ENCODE measurements at places on chromosomes 16 and 17.
A peak's percentile ranks its signal among the peaks of the same experiment; 100 is the strongest.

DNA sequence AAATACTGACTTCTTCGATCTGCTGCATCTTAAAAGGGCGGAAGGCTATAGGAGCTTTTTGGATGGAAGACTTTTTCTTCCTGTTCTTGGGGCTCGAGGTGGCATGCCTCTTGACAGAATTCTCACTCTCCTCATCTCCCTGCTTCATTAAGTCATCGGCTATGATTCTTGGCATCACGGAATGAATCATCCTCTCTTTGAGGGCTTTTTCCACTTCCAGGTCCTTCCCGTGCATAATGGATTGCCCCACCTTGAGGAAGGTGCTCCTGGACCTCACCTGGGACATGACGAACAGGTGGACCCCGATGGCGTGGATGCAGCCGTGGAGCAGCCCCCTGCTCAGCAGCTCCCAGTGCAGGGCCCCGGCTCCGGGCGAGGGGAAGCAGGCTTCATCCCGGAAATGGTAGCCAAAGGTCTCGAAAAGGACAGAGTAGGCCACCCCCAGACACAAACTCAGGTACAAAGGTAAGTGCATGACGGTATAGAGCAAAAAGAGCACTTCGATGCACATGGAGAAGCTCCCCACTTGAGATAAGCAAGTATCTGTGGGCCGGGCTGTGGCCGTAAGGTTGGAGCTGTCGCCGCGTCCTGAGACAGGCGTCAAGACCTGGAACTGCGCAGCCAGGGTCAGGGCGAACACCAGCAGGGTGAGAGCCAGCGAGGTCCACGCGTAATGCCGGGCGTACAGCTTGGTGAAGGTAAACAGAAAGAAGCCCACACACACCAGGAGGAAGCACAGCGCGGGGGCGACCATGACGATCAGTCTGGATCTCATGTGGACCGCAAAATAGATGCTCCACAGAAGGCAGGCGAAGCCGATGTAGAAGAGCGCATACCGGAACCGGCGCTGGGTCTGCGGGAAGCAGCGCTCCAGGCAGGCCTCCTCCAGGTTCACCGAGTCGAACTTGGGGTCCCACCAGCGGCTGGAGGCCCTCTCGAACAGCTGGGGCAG is 1.7 kb downstream of the ADCY9 start:
- DNase-seq, result no peak

DNA sequence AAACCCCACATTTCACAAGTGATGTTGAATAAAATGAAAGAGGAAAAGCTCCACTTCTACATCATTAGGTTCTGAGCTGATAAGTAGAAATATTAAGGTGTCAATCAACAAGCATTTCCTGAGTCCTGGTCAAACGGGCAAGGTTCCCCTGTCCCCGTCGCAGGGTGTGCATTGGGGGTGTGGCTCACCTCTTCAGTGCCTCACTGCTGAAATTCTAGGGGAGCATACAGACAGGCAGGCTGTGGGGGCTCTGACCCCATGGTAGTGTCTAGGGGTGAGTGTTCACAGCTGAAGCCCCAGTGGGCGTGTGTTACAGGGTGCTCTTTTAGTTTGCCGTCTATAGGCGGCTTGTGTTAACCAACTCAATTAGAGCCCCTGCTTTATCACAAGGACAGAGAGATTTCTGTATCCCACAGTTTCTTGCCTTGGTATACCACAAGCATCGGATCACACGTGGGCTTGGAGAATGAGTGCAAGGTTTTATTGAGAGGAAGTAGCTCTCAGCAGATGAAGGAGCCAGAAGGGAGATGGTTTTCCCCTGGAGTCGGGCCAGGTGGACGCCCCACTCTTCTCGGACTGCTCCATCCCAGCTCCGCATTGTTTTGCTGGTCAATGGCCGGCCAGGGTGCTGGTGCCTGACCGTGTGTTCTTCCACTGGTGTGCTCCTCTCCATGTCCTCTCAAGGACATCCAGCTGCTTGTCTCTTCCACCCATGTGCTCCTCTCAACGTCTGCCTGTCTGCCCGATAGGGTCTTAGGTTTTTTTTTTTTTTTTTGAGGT is 238.2 kb upstream of the NLRP1 start:
- no peak for DNase-seq

DNA sequence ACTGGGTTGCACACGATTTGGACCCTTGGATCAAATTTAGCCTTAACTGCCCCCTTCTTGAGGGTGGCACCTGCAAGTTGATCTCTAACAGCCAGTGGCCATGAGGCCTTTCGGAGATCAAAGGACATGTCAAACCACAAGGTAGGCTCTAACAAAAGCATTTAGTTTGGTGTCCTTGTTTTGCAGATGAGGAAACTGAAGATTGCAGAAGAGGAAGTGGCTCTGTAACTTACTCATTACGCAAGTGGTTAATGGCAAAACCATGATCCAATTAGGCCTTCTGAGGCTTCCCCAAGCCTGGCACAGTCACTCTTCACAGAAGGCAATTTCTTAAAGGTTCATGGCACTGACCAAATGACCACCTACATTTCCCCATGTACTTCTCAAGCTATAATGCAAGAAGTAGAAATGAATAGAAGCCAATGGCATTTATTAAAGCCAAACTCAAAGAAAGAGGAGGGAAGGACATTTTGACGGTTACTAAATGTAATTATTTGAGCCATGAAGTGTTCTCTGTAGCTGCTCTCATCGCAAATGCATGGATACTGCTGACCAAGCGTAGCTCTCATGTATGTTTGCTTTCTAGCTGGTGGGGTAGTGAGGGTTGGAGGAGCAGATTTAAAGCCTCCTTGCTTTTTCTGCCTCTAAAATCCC is 32.8 kb upstream of the ABCC12 start:
- DNase-seq, result peak; percentile 58

GRCh38 chr16:55283812-55284717 is 39.9 kb upstream of the IRX6 start:
- no peak for DNase-seq

DNA sequence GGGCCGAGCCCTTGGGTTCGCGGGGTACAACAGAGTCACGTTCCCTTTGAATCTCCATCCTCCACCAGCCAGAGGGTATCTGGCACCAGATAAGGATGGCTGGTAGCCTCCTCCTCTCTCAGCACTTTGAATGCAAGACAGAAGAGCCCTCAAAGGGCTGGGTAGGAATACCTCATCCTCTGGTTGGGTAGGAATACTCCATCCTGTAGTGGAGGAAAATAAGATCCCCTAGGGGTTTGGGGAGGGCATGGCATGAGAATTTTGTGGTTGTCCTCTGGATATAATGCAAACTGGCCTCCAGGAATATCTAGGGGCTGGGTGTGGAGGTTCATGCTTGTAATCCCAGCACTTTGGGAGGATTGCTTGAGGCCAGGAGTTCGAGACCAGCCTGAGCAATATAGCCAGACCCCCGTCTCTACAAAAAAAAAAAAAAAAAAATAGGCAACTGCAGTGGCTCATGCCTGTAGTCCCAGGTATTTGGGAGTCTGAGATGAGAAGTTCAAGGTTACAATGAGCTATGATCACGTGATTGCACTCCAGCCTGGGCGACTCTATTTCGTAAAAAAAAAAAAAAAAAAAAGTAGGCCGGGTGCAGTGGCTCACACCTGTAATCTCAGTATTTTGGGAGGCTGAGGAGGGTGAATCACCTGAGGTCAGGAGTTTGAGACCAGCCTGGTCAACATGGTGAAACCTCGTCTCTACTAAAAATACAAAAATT is 2.7 kb downstream of the IGFBP4 start:
- DNase-seq, result no peak

DNA sequence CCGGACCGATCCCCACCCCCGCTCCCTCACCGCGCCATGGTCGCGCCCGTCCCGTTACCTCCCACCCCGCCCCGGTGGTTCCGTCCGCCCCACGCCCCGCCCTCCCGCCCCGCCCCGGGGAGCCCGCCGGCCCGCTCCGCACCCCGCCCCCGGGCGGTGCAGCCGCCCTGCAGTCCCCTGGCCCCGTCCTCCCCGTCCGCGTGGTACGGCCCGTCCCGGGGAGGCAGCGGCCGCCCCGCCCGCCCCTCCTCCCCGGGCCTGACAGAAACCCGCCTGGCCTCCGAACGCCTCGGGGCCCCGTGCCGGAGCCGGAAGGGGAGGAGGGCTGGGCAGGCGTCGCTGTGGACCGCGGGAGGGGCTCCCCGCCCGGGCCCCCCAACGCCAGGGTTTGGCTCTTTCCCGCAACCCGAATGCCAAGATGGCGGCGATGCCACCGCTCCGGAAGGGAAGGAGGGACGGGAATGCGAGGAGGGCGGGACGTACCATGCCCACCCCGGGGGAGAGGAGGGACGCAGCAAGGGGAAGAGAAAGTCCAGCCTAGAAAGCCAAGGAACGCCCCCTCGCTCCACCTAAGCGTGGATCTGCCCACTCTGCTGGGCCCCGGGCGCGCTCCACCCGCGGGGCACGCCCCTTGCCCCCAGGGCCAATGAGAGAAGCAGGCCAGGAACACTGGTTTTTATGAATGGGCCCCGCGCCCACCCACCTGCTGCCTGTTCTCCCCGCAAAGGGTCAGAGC is at the start of gene PIP4K2B:
Gene PIP4K2B, minus strand, starts transcription at position 56 of the 736 bp plus-strand sequence. CDS start 132 bp downstream, outside the sequence.
- peak; percentile 96 for DNase-seq

GRCh38 chr16:22977294-22977697 is 163.3 kb downstream of the HS3ST2 start:
- no peak for DNase-seq

DNA sequence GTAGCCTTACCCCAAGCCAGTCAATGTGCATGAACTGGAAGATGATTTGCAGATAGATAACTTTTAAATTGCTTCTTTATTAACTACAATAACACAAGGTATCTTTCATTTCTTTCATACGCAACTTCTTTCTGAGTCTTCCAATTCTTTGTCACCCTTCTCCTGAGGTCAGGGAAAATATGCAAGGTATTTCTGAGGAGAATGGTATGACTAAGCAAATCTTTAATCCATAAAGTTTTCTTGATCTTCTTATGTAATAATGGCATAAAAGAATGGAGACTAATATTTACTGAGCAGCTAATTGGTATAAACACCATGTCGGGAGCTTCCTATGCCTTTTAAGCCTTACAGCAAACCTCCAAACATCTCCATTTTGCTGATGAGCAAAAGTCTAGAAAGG is 438.9 kb downstream of the KCNJ2 start:
- DNase-seq, result no peak

GRCh38 chr16:81626181-81626674 is 152.9 kb upstream of the PLCG2 start:
- DNase-seq, result no peak
